ENCODE measurements at places on chromosomes 16 and 17. TPM values are rescaled to one million over a fixed set of nuclear protein-coding genes. Genes with fewer than 3 reads are reported as not detected.

DNA sequence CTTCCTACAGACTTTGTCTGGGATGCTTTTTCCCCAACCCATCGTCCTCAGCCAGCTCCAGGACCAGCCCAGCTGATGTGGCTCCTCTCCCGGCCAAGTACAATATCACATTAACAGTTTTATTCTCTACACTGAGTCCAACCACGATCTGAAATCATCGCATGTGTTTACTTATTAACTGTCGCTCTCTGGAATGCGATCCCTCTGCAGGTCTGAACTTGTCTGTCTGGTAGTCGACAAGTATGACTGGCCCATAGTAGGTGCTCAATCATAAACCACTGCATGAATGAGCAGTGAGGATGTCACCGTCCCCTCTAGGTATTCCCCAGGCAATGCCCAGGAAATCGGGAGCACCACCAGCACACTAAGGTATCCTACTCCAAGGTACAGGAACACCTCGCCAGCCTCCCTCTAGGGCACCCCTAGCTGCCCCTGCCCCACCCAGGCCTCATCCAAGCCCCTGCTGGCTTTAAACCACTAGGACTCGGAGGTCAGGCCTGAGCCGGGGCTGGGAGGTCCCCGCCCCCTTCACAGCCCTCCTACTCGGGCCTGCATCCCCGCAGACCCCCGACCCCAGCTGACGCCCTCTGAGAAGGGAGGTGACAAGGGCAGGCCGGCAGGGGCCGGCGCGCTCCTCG is 27.7 kb downstream of the RTN4RL1 start:
- no peaks in the 10 kb centered on the region for H3K27me3 ChIP-seq
- DNase-seq = no peak
- no peak overlapping the region for H3K4me3 ChIP-seq

- no peak overlapping the region for H3K4me3 ChIP-seq
- peaks cover 64% of the 10 kb centered on the region for H3K27me3 ChIP-seq
- no peak overlapping the region for H3K27ac ChIP-seq
- no peaks in the 10 kb centered on the region for H3K36me3 ChIP-seq
- H3K4me1 ChIP-seq = no peaks in the 10 kb centered on the region
- DNase-seq = no peak
Measured at GRCh38 chr17:73386561-73386960, 74.8 kb upstream of the CDC42EP4 start.

KRTAP3-1 gene
- not detected for total RNA-seq

CES4A gene
- total RNA-seq = not detected

DNA sequence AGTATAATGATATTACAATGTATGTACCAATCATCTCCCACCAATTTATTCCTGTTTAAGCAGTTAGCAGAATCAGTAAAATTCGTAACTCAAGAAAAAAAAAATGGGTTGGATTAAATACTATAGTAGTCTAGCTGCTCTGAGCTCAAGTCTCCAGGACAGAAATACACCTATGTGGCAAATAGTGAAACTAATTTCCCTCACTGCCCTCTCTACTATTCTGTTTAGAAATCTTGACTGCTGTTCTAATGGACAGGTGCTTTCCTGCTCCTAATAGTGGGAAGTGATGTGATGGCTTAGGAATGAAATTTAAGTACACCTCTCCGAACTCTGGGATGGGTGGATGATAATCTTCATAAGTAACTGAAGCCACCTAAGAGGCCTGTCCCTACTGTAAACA is 175.7 kb downstream of the KCNJ2 start:
- DNase-seq = no peak
- no peaks in the 10 kb centered on the region for H3K27me3 ChIP-seq
- no peak overlapping the region for H3K27ac ChIP-seq

DNA sequence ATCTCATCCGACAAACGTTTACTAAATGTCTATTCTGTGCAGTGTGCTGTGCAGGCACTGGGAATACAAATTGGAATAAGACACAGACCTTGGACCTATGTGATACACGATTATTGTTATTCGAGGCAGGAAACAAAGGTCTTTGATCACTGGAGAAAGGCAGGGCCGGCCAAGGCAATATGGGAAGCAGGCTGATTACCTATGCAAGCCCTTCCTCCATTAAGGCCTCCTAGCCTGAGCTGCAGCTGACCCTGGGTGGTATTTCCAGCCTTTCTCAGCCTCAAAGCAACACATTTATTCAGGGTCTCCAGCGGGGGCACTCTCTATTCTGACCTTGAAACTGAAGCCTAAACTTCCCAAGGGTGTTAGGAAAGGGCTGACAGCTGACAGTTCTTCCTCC is 13.4 kb downstream of the ST6GALNAC1 start:
- H3K36me3 ChIP-seq = no peaks in the 10 kb centered on the region
- no peak overlapping the region for H3K4me3 ChIP-seq
- H3K27ac ChIP-seq = no peak overlapping the region
- no peaks in the 10 kb centered on the region for H3K27me3 ChIP-seq

CDK3 gene
- 2.0 TPM for total RNA-seq

DNA sequence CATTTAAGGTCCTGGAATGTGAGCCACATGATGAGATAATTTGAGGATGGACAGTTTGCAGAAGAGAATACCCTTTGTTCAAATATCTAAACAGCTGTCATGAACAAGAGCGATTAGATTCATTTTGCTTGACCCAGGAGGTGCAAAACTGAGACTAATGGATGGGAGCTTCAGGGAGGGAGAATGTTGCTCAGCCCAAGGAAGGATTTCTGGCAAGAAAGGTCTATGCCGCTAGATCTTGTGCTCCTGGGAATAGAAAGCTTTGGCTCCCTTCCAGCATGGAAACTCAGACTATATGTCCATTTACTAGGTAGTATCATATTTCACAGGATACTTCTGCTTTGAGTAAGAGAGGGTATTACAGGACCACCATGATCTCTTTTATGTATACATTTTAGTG is 14.8 kb upstream of the CDH11 start:
- no peaks in the 10 kb centered on the region for H3K4me1 ChIP-seq
- no peak overlapping the region for H3K4me3 ChIP-seq
- no peaks in the 10 kb centered on the region for H3K27me3 ChIP-seq
- no peak overlapping the region for H3K27ac ChIP-seq
- no peak for DNase-seq

Measured in SJSA1 (cell line).